ENCODE measurements at places on chromosomes 4 and X. TPM values are rescaled to one million over a fixed set of nuclear protein-coding genes. Genes with fewer than 3 reads are reported as not detected.

The ZFX gene
- total RNA-seq: 38.5 TPM

The CTAG1B gene
- not detected for total RNA-seq

The FAM47A gene
- not detected for total RNA-seq

The CSN1S1 gene
- not detected for total RNA-seq

The DCAF4L1 gene
- 0.12 TPM for total RNA-seq

The BEND2 gene
- total RNA-seq: 0.47 TPM

The TRPC5OS gene
- total RNA-seq: not detected

The LNX1 gene
- 4.4 TPM for total RNA-seq

The ASB9 gene
- 0.89 TPM for total RNA-seq

The HSFX4 gene
- not detected for total RNA-seq

The RS1 gene
- not detected for total RNA-seq

The ATP1B4 gene
- 0.23 TPM for total RNA-seq

The TMPRSS11A gene
- total RNA-seq: not detected

The TKTL2 gene
- not detected for total RNA-seq

The GPR82 gene
- 0.14 TPM for total RNA-seq

The KLF8 gene
- 7.2 TPM for total RNA-seq

The PCDH19 gene
- 0.26 TPM for total RNA-seq

The LRIT3 gene
- 0.06 TPM for total RNA-seq

The TLR7 gene
- 0.91 TPM for total RNA-seq

The CRMP1 gene
- 0.91 TPM for total RNA-seq

The SCML2 gene
- total RNA-seq: 1.2 TPM

The FRAS1 gene
- total RNA-seq: 3.8 TPM

The RAI2 gene
- total RNA-seq: 32.8 TPM

The AFP gene
- not detected for total RNA-seq

The CCSER1 gene
- total RNA-seq: 10.4 TPM

The GPR143 gene
- total RNA-seq: 0.28 TPM

The FATE1 gene
- total RNA-seq: not detected

The SGMS2 gene
- 29.1 TPM for total RNA-seq

The CPZ gene
- 1.3 TPM for total RNA-seq

The LRAT gene
- not detected for total RNA-seq

The GAGE1 gene
- total RNA-seq: not detected
